Progenitor cell of endocrine pancreas (in vitro differentiated cells): ENCODE measurements at places on chromosomes 3 and 15. TPM values are rescaled to one million over a fixed set of nuclear protein-coding genes. Genes with fewer than 3 reads are reported as not detected.

The MFGE8 gene
- 297 and 309 TPM in 2 replicates for total RNA-seq

The RASA2 gene
- 17.8 and 21.5 TPM in 2 replicates for total RNA-seq

The CD200 gene
- total RNA-seq, result 37.4 and 42.1 TPM in 2 replicates

The HDGFL3 gene
- total RNA-seq, result 117 and 121 TPM in 2 replicates

The TRPM1 gene
- not detected in 2 replicates for total RNA-seq

DNA sequence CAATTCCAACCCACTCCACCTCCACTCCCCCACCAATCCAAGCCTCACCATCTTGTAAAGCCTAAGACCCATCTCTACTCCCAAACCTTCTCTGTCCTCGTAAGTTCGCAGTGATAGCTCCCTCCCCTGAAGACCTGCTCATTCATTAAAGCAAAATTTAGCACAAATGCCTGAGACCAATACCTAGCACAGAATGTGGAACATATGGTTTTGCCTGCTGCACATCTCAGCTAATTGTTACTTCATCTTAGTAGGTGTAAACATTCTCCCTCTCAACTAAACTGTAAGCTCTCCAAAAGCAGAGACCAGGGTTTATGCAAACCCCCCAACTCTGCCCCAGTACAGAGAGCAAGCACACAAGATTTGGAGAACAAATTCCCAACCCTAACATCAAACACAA lies 20.5 kb downstream of the DCLK3 start:
- H3K36me3 ChIP-seq, result no peaks in the 10 kb centered on the region
- peaks cover 8% of the 10 kb centered on the region for H3K4me1 ChIP-seq
- H3K27ac ChIP-seq, result no peak overlapping the region
- H3K27me3 ChIP-seq, result peaks cover 12% of the 10 kb centered on the region
- no peak overlapping the region for H3K4me3 ChIP-seq

- H3K4me3 ChIP-seq, result no peak overlapping the region
- H3K4me1 ChIP-seq, result peaks cover 10% of the 10 kb centered on the region
- no peaks in the 10 kb centered on the region for H3K27me3 ChIP-seq
- peaks cover 2% of the 10 kb centered on the region for H3K36me3 ChIP-seq
- DNase-seq, result no peak
Observed at GRCh38 chr15:63196842-63197241, 7.4 kb downstream of the RAB8B start.

- H3K27me3 ChIP-seq, result no peaks in the 10 kb centered on the region
- DNase-seq, result no peak
- H3K4me3 ChIP-seq, result no peak overlapping the region
- no peaks in the 10 kb centered on the region for H3K4me1 ChIP-seq
- no peaks in the 10 kb centered on the region for H3K36me3 ChIP-seq
Observed at GRCh38 chr3:39920271-39920670, 110.9 kb downstream of the MYRIP start.

GRCh38 chr15:29795610-29796009 lies 26.7 kb downstream of the TJP1 start:
- peaks cover 69% of the 10 kb centered on the region for H3K36me3 ChIP-seq
- H3K4me3 ChIP-seq, result no peak overlapping the region
- DNase-seq, result no peak
- no peaks in the 10 kb centered on the region for H3K27me3 ChIP-seq
- peaks cover 7% of the 10 kb centered on the region for H3K4me1 ChIP-seq

- H3K4me1 ChIP-seq, result peaks cover 1% of the 10 kb centered on the region
- H3K36me3 ChIP-seq, result peaks cover 31% of the 10 kb centered on the region
- no peak for DNase-seq
- H3K4me3 ChIP-seq, result no peak overlapping the region
- no peaks in the 10 kb centered on the region for H3K27me3 ChIP-seq
- peak overlapping the region; percentile 88 for H3K27ac ChIP-seq
Observed at GRCh38 chr3:47605652-47606051, 27.0 kb upstream of the CSPG5 start.

GRCh38 chr3:57059411-57059810 lies 1.1 kb upstream of the SPATA12 start:
- H3K27ac ChIP-seq, result no peak overlapping the region
- H3K4me1 ChIP-seq, result peaks cover 3% of the 10 kb centered on the region
- H3K36me3 ChIP-seq, result no peaks in the 10 kb centered on the region
- no peak overlapping the region for H3K4me3 ChIP-seq
- no peaks in the 10 kb centered on the region for H3K27me3 ChIP-seq

- DNase-seq, result no peak
- no peak overlapping the region for H3K27ac ChIP-seq
- peaks cover 6% of the 10 kb centered on the region for H3K4me1 ChIP-seq
- peaks cover 49% of the 10 kb centered on the region for H3K27me3 ChIP-seq
- no peaks in the 10 kb centered on the region for H3K36me3 ChIP-seq
Observed at GRCh38 chr15:74954515-74954914, 2.1 kb downstream of the RPP25 start.

DNA sequence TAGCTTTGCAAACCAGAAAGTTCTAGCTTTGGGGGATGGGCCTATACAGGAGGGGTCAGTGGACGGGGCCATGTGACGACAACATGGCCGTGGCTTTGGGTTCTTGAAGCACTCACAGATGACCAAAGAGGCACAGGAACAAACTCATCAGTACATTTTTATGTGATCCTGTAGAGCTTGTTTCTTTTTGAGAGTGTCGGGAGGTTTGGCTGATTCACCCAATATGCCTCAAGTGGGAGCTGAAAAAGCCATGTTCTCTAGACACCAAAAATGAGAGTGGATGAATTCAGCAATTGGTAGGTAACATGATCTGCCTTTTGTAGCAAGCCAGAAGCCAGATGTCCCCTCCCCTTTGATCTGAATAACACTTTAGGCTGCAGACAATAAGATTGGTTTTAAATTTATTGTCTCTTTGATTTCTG lies 30.1 kb downstream of the GREM1 start:
- no peak overlapping the region for H3K27ac ChIP-seq
- DNase-seq, result no peak
- no peaks in the 10 kb centered on the region for H3K36me3 ChIP-seq
- H3K27me3 ChIP-seq, result peaks cover 2% of the 10 kb centered on the region

DNA sequence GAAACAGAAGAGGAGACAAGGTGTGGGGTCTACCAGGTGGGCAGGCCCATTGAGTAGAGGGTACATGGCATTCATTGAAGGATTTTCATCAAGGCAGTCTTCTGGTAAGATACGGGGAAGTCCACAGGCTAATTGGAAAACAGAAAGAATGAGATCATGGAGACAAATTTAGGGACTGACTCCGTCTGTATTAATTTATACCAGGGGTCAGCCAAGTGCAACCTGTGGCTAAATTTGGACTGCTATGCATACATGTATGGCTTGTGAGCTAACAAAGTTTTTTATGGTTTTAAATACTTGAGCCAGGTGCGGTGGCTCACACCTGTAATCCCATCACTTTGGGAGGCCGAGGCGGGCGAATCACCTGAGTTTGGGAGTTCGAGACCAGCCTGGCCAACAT lies 21.1 kb upstream of the SNRPN start:
- H3K27me3 ChIP-seq, result no peaks in the 10 kb centered on the region
- DNase-seq, result no peak
- H3K36me3 ChIP-seq, result peaks cover 5% of the 10 kb centered on the region
- no peak overlapping the region for H3K27ac ChIP-seq

DNA sequence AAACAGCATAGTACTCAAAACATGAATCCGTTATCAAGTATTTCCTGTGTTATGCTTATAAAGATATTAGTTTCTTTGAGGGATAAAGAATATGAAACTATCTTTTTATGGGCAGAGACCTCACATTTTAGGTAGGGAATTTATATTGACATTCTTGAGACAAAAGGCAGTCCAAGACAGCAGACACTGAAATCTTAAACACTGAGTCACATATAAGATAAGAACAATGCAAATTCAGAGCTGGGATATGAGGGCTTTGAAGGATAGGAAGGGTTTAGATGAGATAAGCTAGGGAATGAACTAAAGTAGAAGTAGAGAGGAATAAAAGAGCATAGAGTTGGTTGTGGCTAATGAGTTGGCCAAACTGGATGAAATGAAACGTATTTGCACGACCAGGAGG lies 58.4 kb downstream of the ASTE1 start:
- peaks cover 5% of the 10 kb centered on the region for H3K4me1 ChIP-seq
- no peak overlapping the region for H3K4me3 ChIP-seq
- DNase-seq, result no peak
- peaks cover 28% of the 10 kb centered on the region for H3K36me3 ChIP-seq
- peak overlapping the region; percentile 82 for H3K27ac ChIP-seq

DNA sequence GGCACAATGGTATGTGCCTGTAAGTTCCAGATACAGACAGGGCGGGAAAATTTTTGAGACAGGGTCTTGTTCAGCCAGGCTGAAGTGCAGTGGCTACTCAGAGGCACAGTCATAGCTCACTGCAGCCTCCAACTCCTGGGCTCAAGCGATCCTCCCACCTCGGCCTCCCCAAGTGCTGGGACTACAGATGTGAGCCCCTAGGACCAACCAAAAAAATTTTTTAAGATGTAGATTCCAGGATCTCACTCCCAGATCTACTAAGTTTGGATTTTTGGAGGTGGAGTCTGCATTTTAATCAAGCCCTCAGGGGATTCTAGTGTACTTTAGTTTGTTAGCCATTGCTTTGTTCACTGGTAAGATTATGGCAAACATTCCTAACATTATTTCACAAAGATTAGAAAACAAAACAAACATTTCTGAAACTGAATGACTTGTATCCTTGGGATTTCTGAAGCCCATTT lies 2.7 kb downstream of the LIPH start:
- H3K4me3 ChIP-seq, result no peak overlapping the region
- no peaks in the 10 kb centered on the region for H3K27me3 ChIP-seq
- no peak for DNase-seq
- H3K36me3 ChIP-seq, result no peaks in the 10 kb centered on the region

DNA sequence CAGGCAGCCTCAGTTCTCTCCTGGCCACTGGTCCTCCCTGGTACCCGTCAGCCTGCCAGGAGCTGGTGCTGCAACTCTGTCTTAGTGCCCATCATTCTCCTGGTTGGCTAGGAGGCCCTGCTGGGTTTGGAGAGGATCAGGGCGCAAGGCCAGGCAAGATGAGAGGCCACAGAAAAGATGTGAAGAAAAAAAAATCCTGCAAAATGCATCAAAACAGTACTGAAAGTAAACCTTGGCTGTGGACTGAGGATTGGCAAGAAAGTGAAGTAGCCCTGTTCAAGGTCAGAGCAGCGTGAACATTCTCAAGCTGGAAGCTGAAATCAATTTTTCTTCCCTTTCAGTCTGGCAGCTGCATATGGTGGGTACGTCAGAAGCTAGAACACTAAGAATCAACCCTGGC lies 74.2 kb downstream of the GTF2E1 start:
- H3K27me3 ChIP-seq, result no peaks in the 10 kb centered on the region
- H3K36me3 ChIP-seq, result no peaks in the 10 kb centered on the region
- no peak overlapping the region for H3K27ac ChIP-seq
- no peak overlapping the region for H3K4me3 ChIP-seq
- no peak for DNase-seq

GRCh38 chr3:149726716-149727407 lies 25.4 kb downstream of the COMMD2 start:
- H3K4me1 ChIP-seq, result no peaks in the 10 kb centered on the region
- no peak overlapping the region for H3K4me3 ChIP-seq
- no peak overlapping the region for H3K27ac ChIP-seq
- no peaks in the 10 kb centered on the region for H3K27me3 ChIP-seq
- H3K36me3 ChIP-seq, result no peaks in the 10 kb centered on the region
- DNase-seq, result no peak

DNA sequence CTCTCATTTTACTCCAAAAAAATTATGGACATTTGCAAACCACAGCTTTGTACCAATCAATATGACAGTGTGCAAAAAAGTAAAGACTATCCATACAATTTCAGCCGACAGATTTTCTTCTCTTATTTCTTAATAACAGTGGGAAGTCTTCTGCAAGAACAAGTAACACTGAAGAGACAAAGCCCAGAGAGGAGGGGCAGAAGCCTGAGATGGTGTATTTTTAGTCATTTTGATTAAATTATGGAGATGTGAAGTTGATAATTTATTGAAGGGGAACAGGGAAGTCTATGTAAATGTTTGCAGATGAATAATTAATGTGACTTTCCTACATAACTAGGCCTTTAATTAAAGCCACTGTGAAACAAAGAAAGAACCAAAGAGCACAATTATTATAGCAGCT lies 45.7 kb upstream of the IGSF11 start:
- H3K27me3 ChIP-seq, result no peaks in the 10 kb centered on the region
- H3K4me1 ChIP-seq, result no peaks in the 10 kb centered on the region
- H3K27ac ChIP-seq, result no peak overlapping the region
- H3K4me3 ChIP-seq, result no peak overlapping the region
